ENCODE measurements at places on chromosomes 11 and 22. TPM values are rescaled to one million over a fixed set of nuclear protein-coding genes. Genes with fewer than 3 reads are reported as not detected.

Gene GTSE1
- total RNA-seq = 8.8 TPM

Gene SCUBE2
- total RNA-seq = 0.65 TPM

Gene HTR3A
- total RNA-seq = not detected

Gene EXPH5
- total RNA-seq = under 0.01 TPM

Gene OR5A1
- not detected for total RNA-seq

Gene ST13
- total RNA-seq = 195 TPM

Gene GNG3
- total RNA-seq = not detected

Gene CSRP3
- total RNA-seq = not detected

Gene MPZL3
- 10.7 TPM for total RNA-seq

Gene FAT3
- total RNA-seq = 0.33 TPM

Gene MLC1
- not detected for total RNA-seq

Gene SLC25A45
- total RNA-seq = 2.9 TPM

Gene CARS1
- 48.0 TPM for total RNA-seq

Gene FLRT1
- not detected for total RNA-seq

Gene SMPD1
- 35.7 TPM for total RNA-seq

Gene MS4A6A
- total RNA-seq = 3.4 TPM

Gene ADAMTS8
- total RNA-seq = not detected

Gene IL18
- total RNA-seq = 0.19 TPM

Gene ISX
- not detected for total RNA-seq

Gene ZP1
- not detected for total RNA-seq

Gene NXPE2
- not detected for total RNA-seq

Gene POTEH
- not detected for total RNA-seq

Gene UPB1
- not detected for total RNA-seq

Gene FBXO7
- 86.6 TPM for total RNA-seq

Gene ZFPL1
- 39.3 TPM for total RNA-seq

Gene GSTT2
- not detected for total RNA-seq

Gene APOBEC3A
- total RNA-seq = not detected

Gene CRYBB3
- not detected for total RNA-seq

Data from vein endothelial cell (primary cell).